CD4-positive, alpha-beta T cell treated with Interleukin-15 for 4 hours (primary cell): ENCODE measurements at places on chromosomes 3 and 15.

DNA sequence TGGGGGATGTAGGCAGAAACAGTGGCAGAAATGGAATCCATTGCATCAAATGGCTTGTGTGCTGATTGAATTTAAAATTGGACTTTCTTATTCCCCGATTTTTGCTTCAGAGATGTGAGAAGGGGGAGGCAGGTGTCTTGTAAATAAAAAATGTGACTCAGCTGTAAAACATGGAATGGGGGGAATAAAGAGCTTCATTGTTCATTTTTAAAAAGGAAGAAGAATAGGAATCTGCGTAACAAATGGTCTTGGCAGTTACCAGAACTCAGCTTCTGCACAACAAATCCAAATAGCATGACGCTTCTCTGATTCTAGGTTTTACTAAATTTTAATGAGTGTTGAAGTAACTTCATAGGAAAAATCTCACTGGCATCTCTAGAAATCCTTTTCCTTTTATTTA, 323.9 kb upstream of the GBE1 start:
- no peak for DNase-seq

DNA sequence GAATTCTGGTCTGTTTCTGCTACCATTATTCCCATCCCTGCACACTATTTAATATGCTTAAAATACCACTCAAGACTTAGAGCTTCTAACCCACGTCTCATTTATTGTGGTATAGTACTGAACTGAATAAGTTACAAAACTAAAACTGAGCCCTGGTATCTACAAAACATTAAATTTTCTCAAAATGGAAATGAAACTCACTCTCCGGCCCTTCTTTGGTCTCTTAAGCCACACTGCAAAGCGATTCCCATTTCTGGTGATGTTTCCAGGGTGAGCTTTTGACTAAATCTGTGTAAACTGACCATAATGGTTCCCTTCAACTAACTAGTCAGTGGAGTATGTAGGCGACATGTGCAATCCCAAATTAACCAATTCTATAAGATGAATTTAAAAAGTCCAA, 18.6 kb downstream of the KPNA4 start:
- no peak for DNase-seq

DNA sequence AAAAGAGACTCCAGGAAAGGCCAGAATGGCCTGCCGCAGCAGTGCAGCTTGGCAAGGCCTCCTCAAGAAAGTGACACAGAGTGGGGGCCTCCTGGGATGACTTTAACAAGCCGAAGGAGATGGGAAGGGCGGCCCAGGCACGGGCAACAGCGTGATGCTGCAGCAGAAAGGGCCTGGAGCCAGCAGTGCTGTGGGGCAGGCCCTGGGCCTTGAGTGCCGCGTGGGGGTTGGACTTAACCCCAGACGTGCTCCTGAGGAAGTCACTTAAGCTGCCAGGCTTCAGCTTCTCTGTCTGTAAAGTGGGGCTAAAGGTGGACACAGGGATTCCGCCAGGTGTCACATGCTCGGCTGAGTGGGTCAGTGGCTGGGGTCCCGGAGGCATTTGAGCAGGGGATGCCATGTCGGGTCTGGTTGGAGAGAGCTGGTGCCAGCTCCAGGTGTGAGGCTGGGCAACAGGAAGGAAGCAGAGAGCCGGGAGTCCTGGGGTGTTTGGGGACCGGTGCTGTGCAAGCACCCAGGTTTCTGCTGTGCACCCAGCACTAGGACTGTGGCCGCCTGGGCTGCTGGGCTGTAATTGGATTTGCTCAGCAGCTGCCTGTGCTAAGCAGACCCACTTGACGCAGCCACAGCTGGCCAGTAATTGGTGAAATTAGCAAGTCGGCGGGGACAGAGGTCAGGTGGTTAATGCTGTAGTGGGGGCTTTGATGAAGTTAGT, 7.8 kb downstream of the DNAJB8 start:
- no peak for DNase-seq

DNA sequence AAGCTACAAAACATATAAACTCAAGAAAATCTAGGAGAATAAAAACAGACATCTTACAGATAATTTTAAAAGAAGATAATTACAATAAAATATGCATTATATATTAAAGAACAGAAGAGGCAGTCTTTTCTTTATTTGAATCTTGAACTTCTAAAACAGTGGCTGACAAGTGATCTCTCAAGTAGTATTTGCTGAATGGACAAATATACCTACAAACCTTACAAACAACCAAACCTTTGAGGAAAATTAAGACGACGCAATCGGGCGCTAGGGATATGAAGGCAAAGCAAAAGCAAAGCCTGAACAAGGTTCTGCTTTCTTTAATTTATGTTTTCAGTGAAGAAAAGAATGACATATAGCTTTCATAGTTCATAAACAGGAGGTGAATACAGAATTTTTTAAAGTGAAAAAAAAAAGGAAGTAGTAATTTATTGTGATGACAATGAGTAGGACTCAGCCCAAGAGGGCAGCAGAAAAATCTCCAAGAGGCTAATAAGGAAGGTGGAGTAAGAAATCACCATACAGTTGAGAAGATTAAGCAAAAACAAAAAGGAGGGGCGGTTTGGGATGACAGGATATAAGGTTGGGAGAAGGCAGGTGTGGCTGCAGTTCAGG, 347.8 kb downstream of the TBC1D5 start:
- no peak for DNase-seq

- DNase-seq, result peak; percentile 37
These were observed 4.0 kb downstream of the FBXL22 start for GRCh38 chr15:63601026-63601703.

DNA sequence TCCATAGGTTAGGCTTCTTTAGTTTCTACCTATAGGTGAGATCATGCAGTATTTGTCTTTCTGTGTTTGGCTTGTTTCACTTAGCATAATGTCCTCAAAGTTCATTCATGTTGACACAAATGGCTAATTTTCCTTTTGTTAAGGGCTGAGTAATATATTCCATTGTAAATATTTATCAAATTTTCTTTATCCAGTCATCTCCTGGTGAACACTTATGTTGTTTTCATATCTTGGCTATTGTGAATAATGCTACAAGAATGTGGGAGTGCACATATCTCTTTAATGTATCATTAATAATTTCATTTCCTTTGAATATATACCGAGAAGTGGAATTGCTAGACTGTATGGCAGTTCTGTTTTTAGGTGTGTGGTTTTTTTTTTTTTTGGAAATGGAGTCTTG, 250.9 kb upstream of the SEMA6D start:
- DNase-seq, result no peak

DNA sequence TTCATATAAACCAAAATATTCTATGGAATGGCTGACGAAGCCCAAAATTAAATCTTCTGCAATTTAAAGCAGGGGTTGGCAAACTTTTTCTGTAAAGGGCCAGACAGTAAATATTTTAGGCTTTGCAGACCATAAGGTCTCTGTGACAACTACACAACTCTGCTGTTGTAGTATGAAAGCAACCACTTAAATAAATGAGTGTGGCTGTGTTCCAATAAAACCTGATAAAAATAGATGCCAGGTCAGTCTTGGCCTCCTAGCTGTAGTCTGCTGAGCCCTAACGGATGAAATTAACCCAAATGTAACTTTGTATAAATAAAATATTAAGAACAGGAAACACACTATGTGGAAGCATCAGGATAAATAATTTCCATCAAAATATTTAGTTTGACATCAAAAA, 104.2 kb downstream of the FBXL22 start:
- no peak for DNase-seq

GRCh38 chr3:101862416-101863165, 13.3 kb downstream of the NFKBIZ start:
- no peak for DNase-seq

DNA sequence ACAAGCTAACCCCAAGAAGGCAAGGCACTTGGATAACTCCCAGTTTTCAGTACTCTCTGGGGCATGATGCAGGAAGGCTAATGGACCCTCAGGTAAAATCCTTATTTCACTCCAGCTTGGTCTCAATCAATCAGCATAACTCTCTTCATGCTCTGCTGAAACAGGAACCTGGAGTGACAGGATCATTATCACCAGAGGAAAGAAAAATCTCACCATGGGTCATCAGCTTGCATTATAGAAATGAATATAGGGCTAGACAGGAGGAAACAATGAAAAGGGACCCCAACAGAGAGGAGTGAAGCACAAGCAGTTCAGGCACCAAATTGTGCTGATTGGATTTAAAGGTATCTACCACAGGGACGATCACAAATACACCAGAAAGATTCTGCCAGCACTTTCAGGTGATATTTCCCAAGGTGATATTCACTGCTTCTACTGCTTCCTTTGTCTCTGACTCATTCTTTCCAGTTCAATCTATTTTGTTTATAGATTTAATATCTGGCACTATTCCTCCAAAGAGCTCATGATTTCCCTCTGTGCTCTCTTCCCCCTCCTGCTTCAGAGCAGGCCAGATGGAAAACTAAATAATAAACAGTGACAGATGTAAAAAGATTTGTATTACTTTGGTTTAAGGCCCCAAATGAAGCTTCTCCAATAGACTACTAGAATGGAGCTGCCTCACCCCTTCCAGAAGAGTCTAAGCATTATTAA, 22.9 kb upstream of the THUMPD3 start:
- DNase-seq, result no peak

GRCh38 chr3:100020876-100021644, 93.2 kb downstream of the FILIP1L start:
- no peak for DNase-seq

GRCh38 chr3:138351916-138352550, 3.7 kb downstream of the MRAS start:
- DNase-seq, result no peak

DNA sequence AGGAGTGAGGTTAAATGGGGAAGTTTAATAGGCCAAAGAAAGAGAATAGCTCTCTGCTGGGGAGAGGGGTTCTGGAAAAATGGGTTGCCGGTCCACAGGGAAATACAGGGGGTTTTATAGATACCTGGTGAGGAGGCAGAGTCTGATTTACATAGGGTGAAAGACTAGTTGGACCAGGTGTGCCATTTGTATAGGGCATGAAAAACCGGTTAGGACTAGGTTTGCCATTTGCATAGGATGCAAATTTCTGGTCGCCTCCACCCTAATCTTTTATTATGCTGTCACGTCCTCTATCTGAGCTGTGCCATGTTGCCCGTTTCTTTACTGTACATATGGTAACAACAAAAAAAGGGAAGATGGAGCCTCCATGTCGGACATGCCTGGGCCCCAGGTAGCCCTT, 960.1 kb downstream of the FHIT start:
- DNase-seq, result no peak

- DNase-seq, result no peak
These were observed 223.0 kb downstream of the EBLN2 start for GRCh38 chr3:73284472-73284871.

- DNase-seq, result no peak
These were observed 21.0 kb upstream of the FGD5 start for GRCh38 chr3:14797731-14798130.

- DNase-seq, result no peak
These were observed 42.2 kb downstream of the CMSS1 start for GRCh38 chr3:99859825-99860224.

- no peak for DNase-seq
These were observed 48.6 kb upstream of the C15orf39 start for GRCh38 chr15:75153087-75153486.

GRCh38 chr3:101325393-101326134, 5.2 kb upstream of the IMPG2 start:
- no peak for DNase-seq

- no peak for DNase-seq
These were observed 54.0 kb downstream of the TCF12 start for GRCh38 chr15:56972426-56972825.

DNA sequence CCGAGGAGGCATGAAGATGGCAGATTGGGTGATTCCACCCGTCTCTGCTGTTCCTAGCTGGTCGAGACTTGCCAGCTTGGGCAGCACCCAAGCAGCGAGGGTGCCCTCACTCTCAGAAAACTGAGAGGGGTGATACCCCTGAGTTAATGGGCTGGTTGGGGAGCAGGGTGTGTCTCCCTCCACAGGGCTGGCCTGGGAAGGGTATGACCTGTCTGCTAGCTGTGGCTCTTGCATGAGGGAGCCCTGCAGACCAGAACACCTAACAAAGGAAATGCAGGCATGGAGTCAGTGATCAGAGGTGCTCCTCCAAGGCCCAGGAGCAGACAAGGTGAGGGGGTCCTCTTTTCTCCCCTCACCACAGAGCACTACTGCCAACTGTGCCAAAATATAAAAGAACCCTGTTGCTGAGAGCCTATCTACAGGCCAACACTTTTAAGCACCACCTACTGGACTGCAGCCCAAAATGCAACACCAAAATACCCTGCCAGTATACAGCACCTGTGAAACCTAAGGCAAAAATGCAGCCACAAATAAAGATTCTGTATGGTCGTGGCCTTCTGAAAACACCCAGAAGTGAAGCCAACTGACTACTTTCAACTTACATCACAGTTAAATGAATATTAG, 35.8 kb upstream of the PPM1L start:
- DNase-seq, result no peak

GRCh38 chr3:177229791-177230190, 32.5 kb upstream of the TBL1XR1 start:
- DNase-seq, result no peak

- no peak for DNase-seq
These were observed 38.0 kb downstream of the BBS4 start for GRCh38 chr15:72724028-72724427.

DNA sequence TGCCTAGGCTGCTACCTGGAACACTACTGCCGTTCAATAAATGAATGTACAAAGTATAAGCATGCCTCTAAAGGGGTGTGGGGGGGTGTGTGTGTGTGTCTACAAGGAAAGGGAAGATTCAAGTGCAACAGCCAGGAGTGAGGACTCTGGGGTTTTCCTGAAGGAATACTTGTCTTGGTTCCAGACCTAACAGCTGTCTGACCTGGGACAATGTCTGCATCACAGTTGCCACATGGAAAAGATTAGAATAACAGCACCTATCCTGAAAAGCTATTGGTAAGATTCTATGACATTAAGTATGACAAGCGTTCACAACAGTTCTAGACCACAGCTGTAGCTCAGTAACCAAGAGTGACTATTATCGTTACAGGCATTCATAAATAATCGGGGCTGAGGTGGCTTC, 345.2 kb downstream of the FOXP1 start:
- no peak for DNase-seq

DNA sequence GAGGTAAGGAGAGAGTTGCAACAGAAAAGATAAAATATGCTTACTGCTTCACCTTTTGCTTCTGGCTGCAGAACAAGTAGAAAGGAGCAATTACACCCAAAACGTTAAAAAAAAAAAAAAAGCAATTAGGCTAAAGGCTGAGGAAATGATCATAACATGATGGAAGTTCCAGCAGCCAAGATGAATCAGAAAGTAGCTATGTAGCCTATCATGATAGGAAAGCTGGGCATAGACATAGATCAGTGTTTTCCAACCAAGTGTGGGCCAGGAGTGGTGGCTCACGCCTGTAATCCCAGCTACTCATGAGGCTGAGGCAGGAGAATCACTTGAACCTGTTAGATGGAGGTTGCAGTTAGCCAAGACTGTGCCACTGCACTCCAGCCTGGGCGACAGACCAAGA, 52.6 kb downstream of the AGTR1 start:
- DNase-seq, result no peak

GRCh38 chr3:160409812-160410610, 10.6 kb downstream of the SMC4 start:
- no peak for DNase-seq

GRCh38 chr3:153284282-153284938, 122.4 kb downstream of the RAP2B start:
- DNase-seq, result peak; percentile 39

- no peak for DNase-seq
These were observed 144.1 kb downstream of the KLF13 start for GRCh38 chr15:31470756-31471155.
